Lung microvascular endothelial cell (primary cell): ENCODE measurements at places on chromosomes 2 and 18.

DNA sequence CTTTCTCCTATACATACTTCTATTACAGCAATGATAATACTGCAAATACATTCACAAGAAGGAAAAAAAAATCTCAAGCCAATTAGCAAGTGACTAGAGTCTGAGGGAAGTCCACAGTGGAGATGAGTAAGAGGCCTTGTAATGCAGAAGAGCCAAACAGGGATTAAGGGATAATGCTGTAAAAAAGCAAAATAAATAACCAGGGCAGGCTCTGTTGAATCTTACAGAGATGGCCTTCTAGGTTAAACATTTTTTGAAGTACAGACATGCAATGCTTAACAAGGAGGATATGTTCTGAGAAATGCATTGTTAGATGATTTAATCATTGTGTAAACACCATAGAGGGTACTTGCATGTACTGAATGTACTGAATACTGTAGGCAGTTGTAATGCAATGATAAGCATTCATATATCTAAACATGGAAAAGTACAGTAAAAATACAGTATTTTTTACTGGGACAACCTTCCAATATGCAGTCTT lies 122.1 kb upstream of the RMDN2 start:
- no peak for DNase-seq

DNA sequence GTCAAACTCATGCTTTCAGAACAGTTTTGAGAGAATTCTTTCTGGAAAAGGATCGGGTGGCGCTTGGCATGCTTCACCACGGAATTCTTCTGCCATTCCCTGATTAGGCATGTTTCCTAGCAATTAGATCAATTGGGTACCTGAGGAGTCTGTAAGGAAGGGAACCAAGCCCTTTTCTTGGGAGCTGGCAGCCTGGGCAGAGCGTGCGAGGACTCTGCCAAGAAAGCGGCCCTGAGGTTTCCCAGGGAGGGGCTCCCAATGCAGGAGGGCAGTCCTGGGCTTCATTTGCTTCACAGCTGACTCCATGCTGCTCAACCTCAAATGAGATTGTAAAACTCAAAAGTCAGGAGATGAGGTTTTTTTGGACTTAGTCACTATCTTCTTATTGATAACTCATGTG lies 60.3 kb downstream of the MYCN start:
- DNase-seq, result no peak

DNA sequence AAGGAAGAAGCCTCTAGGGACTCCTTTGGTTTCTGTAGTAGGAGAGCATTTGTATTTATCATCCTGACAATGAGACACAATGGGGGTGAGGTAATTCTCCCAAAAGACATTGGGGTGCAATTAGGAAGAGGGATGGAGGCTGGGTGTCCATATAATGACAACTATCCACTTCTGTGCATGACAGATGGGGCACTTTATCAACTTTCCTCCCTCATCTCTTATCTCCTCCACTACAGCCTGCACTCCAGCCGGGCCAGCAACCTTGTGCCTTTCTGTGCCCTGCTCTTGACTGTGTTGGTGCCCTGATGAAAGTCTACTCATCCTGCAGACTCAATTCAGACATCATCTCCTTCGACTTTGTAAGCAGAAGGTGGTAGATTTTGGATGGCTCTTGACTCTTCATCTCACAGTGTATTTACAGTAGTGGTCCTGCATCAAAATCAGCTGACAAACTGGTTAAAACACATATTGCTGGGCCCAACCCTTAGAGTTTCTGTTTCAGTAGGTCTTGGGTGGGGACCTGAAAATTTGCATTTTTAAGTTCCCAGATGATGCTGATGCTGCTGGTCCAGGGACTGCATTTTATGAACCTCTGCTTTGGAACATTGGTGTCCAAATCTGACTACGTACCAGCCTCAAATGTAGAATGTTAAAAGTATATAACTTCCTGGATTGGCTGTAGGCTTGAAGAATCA lies 40.8 kb upstream of the CFAP36 start:
- DNase-seq, result no peak

DNA sequence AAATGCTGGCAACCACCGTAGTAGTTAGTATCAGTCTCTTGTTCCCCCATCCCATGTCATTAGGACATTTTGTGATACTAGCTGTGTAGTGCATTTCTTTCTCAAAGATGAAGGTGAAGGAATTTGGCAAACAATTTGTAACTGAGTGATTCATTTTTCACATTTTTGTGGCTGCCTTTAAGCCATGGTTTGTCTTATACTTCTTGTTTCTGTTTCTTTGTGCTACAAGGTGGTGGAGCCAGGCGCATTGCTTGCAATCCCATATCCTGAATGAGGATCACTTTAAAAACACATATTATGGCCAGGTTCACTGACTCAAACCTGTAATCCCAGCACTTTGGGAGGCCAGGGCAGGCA lies 40.6 kb downstream of the GPD2 start:
- DNase-seq, result no peak

DNA sequence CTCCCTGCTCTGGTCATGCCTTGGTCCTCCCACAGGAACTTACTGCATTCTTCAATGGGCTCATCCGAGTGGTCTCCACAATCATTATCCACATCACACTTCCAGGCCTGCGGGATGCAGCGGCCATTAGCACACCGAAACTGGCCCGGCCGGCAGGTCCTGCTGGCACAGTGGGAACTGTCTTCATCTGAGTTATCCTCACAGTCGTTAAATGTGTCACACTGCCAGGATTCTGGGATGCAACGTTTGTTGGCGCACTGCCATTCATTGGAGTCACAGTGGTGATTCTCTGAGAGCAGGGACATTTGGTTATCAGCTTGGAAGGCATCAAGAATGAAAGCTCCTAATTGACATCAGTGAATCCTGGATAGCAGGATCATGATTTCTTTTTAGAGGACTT lies 104.5 kb downstream of the DHRS9 start:
- DNase-seq, result no peak

GRCh38 chr2:44821500-44821899 lies 120.0 kb upstream of the SIX3 start:
- DNase-seq, result no peak

DNA sequence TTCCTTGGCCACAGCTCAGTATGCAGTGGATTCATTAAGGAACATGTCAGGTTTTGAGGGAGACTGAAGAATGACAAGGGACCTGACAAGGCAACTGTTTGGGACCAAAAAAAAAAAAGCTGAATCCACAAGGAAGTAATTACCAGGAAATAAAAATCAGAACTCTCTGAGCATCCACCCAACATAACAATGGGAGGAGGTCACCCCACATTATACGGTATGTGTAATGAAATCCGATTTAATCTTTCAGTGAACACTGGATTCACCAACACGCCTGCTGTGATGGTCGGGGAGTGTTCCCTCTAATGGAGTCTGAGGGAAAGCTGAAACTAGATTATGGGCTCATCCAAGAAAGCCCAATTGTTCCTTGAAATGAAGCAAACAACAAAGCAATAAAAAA lies 329.3 kb downstream of the ETAA1 start:
- no peak for DNase-seq

DNA sequence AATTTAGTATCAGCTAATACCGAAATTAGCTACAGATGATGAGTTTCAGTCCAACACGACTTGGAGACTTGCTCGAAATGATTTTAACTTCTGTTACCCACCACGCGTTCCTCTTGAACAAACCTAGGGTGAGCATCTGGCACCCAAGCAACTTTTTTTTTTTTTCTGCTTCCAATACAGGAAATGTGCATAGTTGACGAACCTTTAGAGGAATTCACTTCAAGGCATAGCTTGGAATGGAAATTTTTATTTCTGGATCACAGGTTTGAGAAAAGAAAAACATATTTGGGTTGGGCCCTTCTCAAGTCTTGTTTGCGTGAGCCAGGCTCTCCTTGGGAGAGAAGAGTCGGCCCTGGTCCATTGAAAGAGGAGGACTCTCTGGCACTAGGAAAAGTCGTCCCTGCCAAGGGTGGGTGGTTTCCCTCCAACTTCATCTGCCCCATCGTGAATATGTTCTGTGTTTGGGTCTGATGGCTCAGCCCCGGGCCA lies 37.4 kb upstream of the RPL31 start:
- DNase-seq, result no peak

- peak; percentile 76 for DNase-seq
These were observed 108.6 kb downstream of the COMMD1 start for GRCh38 chr2:62014102-62014501.

- DNase-seq, result no peak
These were observed 23.3 kb downstream of the KLF7 start for GRCh38 chr2:207142461-207142860.

DNA sequence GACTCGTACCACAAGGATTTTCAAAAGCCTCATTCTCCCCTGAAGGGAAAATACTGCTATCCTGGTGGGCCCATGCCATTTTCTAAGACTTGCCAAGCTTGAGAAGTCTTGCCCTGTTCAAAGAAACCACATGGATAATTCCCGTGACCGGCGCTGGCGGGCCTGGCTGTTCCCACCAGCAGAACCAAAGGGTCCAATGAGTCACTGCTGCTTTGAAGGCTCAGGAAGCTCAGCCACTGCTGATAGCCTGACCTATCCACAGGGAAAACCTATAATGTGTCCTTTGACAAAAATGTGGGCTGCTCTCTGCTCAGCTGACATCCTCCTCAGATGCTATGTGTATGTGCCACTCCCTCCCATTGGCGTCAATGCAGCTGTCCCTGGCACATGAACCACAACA lies 137.9 kb upstream of the RAB12 start:
- DNase-seq, result peak; percentile 41

- DNase-seq, result no peak
These were observed 81.6 kb downstream of the LRRFIP1 start for GRCh38 chr2:237708961-237709360.

DNA sequence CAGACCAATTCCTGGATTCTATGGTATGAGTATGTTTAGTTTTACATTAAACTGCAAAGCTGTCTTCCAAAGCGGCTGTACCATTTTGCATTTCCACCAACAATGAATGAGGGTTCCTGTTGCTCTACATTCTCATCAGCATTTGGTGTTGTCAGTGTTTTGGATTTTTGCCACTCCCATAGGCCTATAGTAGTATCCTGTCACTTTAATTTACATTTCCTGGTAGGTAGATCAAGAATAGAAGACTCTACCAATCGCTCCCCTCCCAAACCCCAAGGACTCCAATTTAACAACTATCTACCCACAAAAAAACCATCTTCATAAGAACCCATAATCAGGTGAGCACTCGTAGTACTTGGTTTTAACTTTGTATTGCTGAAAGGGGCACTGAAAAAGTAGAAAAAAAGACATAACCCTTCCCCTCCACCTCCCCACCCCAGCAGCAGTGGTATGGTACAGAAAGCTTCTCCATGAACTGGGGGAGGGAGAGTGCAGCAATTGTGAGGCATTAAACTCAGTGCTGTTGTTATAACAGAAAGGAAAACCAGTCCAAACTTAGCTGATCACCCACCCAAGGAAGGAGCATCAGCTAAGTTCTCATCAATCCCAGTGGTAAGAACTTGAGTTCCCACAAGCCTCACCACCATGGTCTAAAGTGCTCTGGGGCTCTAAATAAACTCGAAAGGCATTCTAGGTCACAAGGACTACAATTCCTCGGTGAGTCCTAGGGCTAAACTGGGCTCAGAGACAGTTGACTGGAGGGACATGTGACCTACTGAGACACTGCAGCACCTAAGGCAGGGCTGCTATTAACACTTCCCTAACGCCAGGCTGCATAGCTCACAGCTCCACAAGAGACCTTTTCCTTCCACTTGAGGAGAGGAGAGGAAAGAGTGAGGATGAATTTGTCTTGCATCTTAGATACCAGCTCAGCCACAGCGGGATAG lies 35.5 kb upstream of the CYTIP start:
- no peak for DNase-seq

- no peak for DNase-seq
These were observed 1.5 kb downstream of the ESCO1 start for GRCh38 chr18:21598726-21599584.

- no peak for DNase-seq
These were observed 36.6 kb upstream of the TANK start for GRCh38 chr2:161123531-161124030.

DNA sequence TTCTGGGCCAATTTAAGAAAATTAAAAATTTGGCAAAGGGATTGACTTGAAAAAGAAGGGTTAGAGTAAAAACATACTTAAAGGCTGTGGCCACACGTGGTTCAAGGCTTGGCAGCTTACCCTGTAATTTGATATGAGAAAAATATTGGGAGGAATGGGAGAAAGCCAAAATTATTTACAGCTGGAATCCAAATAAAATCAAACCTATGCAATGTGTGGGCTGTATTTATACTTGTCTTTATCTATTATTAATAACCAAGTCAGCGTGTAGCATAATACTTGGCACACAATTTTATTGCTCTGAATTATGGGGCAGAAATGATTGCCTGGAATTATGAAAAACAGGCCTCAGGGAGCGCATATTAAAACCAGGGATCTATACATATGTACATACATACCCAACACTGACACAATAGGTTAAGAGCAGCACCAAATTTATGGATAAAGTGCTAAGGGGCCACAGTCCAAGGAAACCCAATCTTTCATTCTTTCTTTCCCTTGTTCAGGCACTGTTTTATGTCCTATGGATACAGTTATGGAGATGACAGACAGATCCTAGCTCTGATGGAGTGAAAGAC lies 35.6 kb downstream of the FAM124B start:
- no peak for DNase-seq

DNA sequence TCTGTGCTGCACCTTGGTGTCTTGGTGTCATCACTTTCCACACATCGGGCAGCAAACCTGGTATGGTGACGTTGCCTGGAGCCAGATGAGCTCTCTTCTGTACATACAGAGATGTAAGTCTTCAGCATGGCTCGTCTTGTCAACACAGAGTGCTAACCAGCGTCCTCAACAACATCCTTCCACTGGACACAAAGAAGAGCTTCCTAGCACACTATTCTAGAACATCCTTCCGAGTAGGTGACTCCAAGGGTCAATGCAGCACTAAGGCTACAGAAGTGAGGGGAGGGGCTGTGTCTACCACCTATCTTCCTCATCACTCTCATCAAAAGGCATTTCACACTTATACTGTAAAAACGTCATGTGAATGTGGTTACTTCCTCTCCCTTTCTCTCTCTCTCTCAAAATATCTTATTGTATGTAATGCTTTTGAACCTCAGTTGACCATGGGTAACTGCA lies 108.1 kb upstream of the SLC1A4 start:
- DNase-seq, result no peak

DNA sequence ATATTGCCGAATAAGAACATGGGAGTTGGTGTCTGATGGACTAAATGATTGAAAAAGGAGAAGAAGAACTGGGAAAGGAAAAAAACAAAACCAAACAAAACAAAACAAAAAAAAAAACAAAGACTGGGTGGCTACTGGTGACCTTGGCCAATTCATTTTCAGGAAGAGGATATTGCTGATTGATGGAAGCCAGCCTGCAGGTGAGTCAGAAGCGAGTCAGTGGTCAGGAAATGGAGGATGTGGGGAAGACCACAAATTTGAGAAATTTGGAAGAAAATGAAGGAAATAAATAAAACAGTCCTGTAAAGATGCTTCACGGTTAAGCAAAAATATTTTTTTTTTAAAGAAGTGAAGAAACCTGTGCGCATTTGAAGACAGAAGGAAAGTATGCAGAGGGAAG lies 296.9 kb downstream of the ZNF521 start:
- peak; percentile 27 for DNase-seq
